Naive thymus-derived CD8-positive, alpha-beta T cell (primary cell): ENCODE measurements at places on chromosomes 16 and 17. TPM values are rescaled to one million over a fixed set of nuclear protein-coding genes. Genes with fewer than 3 reads are reported as not detected.

CYGB gene
- 0.52 TPM for total RNA-seq

GRCh38 chr17:50152736-50153135 is 2.3 kb upstream of the PPP1R9B start:
- H3K27me3 ChIP-seq: no peaks in the 10 kb centered on the region
- no peaks in the 10 kb centered on the region for H3K36me3 ChIP-seq
- peaks cover 49% of the 10 kb centered on the region for H3K4me1 ChIP-seq
- no peak overlapping the region for H3K4me3 ChIP-seq

DNA sequence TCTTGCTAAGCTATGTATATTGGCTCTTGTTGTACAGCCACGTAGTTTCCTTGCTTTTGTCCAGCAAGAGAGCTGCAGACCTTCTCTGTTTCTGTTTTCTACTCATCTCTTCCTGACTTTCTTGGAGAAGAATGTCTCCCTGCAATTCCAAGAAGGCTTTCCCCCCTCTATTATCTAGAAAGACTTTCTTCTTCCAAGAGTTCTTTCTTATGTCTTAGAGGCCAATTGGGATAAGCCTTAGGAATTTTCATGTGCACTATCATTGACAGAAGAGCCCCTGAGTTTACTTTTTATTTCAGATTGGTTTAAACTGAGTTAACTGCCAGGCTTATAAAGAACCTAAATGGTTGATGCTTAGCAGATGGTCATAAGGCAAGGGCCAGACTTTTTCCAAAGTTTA is 9.0 kb downstream of the CAPNS2 start:
- peaks cover 2% of the 10 kb centered on the region for H3K27me3 ChIP-seq
- H3K4me1 ChIP-seq: peaks cover 15% of the 10 kb centered on the region
- no peak overlapping the region for H3K4me3 ChIP-seq
- no peak for DNase-seq

DNA sequence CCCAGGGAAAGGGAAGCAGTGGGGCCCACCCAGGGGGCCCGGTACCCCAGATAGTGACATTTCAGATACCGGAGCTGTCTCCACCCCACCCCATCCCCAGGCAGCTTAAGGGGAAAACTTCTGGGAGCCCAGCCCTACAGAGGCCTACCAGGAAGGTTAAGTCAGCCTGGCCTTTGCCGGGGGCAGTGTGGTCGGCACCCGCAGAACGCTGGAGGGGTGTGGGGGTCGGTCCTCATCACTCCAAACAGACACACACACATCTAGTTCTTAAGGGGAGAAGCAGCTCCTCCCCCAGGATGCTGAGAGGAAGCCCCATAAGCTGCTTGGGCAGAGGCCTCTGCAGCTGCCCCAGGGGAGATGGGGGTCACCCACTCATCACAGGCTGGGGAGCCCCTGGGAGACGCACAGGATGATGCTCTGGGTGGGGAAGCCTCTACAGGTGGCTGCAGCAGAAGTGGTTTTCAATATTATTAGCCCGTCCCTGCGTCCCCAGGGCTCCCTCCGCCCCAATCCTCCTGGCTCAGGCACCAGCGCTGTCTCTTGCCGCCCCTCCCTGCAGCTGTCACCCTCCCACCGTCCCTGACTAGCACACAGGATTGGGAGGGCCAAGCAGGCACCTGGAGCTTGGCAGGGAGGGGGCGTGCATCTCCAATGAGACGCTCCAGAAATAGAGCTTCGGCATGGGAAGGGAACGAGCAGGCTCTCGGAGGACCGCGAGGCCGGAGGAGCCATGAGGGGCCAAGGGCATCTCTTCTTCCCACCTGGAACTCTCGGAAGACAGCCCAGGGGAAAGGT is 1.4 kb upstream of the ABR start:
- H3K4me3 ChIP-seq: peak overlapping the region; percentile 18
- H3K27me3 ChIP-seq: no peaks in the 10 kb centered on the region
- DNase-seq: no peak
- peaks cover 47% of the 10 kb centered on the region for H3K4me1 ChIP-seq
- H3K36me3 ChIP-seq: no peaks in the 10 kb centered on the region

ABCC3 gene
- not detected for total RNA-seq

CACNG4 gene
- total RNA-seq: not detected

DNA sequence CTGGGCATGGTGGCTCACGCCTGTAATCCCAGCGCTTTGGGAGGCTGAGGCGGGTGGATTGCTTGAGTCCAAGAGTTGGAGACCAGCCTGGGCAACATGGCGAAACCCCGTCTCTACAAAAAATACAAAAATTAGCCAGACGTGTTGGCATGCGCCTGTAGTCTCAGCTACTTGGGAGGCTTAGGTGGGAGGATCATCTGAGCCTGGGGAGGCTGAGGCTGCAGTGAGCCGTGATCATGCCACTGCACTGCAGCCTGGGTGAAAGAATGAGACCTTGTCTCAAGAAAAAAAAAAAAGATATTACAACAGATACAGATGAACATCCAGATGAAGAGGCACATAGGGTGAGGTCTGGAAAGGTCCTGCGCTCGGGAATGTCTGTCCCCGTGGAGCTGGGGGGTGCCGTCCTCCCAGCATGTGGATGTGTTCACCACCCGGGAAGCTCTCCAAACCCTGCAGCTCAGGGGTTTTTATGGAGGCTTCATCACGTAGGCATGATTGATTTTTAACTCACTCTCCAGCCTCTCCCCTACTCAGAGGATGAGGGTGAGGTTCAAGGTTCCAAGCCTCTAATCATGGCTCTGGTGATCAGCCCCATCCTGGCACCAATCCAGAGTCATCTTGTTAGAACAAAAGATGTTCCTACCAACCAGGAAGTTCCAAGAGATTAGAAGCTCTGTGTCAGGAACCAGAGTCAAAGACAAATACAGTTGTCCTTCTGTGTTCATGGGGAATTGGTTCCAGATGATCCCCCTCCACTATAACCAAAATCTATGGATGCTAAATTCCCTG is 85.0 kb upstream of the DNAJA2 start:
- DNase-seq: no peak
- H3K36me3 ChIP-seq: no peaks in the 10 kb centered on the region
- no peak overlapping the region for H3K4me3 ChIP-seq
- H3K4me1 ChIP-seq: no peaks in the 10 kb centered on the region

CRISPLD2 gene
- total RNA-seq: not detected

GRCh38 chr16:57621521-57622271 is 6.7 kb upstream of the ADGRG1 start:
- H3K27me3 ChIP-seq: no peaks in the 10 kb centered on the region
- no peak for DNase-seq
- no peaks in the 10 kb centered on the region for H3K36me3 ChIP-seq
- no peak overlapping the region for H3K4me3 ChIP-seq
- H3K27ac ChIP-seq: no peak overlapping the region

RETREG3 gene
- total RNA-seq: 147 TPM

- H3K36me3 ChIP-seq: no peaks in the 10 kb centered on the region
- peaks cover 19% of the 10 kb centered on the region for H3K4me1 ChIP-seq
- DNase-seq: no peak
Observed at GRCh38 chr17:21162394-21162775, 35.6 kb downstream of the DHRS7B start.

CACNG1 gene
- total RNA-seq: not detected

PRAC2 gene
- not detected for total RNA-seq

- no peak overlapping the region for H3K4me3 ChIP-seq
- peaks cover 3% of the 10 kb centered on the region for H3K27me3 ChIP-seq
- no peaks in the 10 kb centered on the region for H3K4me1 ChIP-seq
Observed at GRCh38 chr17:68612209-68612922, 11.2 kb upstream of the FAM20A start.

DNA sequence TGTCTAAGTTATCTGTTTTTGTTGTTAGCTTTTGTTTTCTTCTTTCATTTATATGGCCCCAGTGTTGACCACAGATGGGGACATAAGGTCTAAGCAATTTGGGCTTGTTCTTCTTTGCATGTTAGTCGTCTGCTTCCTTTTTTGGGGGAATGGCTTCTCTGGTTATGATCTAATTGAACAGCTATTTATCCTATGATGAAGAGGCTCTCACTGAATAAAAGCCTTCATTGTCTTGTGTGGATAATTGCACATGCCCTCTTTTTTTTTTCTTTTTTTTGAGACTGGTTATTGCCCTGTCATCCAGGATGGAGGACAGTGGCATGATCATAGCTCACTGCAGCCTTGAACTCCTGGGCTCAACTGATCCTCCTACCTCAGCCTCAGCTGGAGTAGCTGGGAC is 13.7 kb downstream of the SMARCE1 start:
- H3K27me3 ChIP-seq: no peaks in the 10 kb centered on the region
- no peak overlapping the region for H3K4me3 ChIP-seq
- peaks cover 7% of the 10 kb centered on the region for H3K36me3 ChIP-seq
- peaks cover 13% of the 10 kb centered on the region for H3K4me1 ChIP-seq
- H3K27ac ChIP-seq: no peak overlapping the region
